ENCODE measurements at places on chromosomes 11 and 22.

- no peak for DNase-seq
Observed at GRCh38 chr11:86072211-86072610, 3.3 kb upstream of the PICALM start.

GRCh38 chr11:8083871-8084281, 2.9 kb downstream of the TUB start:
- no peak for DNase-seq

- no peak for DNase-seq
Observed at GRCh38 chr11:69656536-69657455, 15.8 kb downstream of the CCND1 start.

GRCh38 chr11:67434395-67434881, 3.0 kb downstream of the PTPRCAP start:
- DNase-seq, result no peak

DNA sequence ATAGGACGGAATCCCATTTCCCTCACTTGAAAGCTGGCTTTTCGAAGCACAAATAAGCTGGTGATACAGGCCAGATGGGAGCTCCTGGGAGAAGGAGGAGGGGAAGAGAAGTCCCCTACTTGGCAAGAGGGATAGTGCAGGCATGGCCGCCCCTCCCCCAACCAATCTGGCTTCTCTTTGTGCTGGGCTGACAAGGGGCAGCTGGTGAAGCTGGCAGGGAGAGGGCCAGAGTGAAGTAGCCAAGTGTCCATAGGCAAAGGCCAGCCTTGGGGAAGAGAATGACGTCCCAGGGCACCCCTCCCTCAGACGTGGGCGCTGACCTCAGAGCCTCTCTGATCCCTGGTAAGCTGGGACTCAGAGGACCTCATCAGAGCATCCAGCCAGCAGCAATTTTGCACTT, 78.7 kb upstream of the GRAMD1B start:
- DNase-seq, result peak; percentile 72
